Stimulated activated naive CD4-positive, alpha-beta T cell treated with Interleukin-2 at 50 U/mL for 16 hours (primary cell): ENCODE measurements at places on chromosomes 7 and 10.

DNA sequence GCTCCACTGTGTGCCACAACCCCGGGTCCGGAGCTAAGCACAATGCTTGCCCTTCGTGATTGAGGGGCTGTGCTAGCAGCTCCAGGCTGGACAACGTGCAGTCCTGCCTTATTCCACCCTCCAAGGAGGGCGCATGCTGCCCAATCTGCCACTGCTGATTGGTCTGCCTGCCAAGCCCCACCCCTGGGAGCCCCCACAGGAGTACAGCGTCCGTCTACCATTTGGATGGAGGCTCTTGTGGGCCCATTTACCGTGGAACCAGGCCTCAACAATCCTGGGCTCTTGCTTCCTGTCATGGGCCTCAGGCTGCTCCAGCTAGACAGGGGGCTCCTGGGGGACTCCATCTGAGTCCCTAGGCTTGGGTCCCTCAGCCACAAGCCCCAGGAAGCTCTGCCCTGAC is 173.3 kb downstream of the SLIT1 start:
- DNase-seq: no peak

DNA sequence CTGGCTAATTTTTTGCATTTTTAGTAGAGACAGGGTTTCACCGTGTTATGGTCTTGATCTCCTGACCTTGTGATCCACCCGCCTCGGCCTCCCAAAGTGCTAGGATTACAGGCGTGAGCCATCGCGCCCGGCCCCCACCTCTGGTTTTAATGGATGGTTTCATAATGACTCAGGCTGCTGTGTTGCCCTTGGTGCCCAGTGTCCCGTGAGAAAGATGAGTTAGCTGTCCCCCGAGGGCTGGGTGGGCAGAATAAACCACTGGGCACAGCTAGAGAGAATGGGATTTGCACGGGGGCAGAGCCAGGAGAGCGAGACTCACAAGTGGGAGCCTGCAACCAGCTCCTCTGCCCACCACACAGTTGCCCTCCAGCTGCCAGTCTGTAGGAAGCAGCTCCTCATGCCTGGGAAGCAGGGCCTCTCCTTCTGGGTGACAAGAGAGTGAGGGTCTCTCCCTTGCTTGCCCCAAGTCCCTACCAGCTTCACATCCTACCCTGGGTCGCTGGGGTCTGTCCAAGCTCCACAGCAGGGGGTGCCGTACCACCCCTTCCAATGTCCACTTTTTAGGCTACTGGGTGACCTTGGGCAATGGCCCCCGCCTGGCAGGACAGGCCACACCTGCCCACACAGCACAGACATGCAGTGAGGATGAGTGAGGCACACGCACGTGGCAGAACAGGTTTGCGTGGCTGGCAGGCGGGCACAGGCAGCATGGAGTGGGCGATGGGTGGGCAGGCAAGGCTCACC is 16.1 kb upstream of the NDST2 start:
- DNase-seq: no peak

- no peak for DNase-seq
Observed at GRCh38 chr7:132160611-132161532, 415.4 kb downstream of the PLXNA4 start.

DNA sequence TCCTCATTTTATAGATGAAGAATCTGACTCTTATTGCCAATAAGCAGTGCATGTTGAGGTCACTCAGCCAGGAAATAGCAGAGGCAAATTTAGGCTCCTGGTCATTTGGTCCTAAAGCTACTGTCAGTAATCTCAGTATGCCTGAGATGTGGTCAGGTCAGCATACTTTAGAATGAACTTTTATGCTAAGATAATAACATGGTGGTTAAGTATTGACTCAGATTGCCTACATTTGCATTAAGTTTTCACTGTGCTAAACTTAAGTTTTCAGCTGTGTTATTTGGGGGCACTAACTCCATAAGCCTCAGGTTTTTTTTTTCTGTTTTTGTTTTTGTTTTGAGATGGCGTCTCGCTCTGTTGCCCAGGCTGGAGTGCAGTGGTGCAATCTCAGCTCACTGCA is 35.9 kb upstream of the CCSER2 start:
- DNase-seq: no peak
